ENCODE measurements at places on chromosomes 2 and 18.

DNA sequence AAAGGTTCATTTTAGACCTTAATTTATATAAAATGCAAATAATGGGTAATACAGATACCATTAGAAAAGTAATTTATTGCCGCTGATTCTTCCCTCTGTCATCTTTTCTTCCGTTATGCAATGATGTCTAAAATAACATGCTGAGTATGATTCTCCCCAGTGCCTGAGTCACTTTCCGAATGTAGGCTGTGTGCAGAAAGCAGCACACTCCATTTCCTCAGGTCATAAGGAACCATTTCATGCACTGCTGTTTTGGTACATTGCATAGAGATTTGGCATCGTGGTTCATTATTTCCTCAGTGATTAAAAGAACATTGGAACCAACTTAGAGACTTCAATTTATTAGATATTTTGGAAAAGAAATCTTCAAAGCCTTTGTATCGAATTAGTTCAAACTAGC is 173.5 kb downstream of the CDH2 start:
- no peak for DNase-seq

GRCh38 chr2:189178726-189179569 is 613 bp downstream of the COL5A2 start:
- DNase-seq = peak; percentile 75

- DNase-seq = peak; percentile 73
Measured at GRCh38 chr2:20381457-20381856, 30.8 kb upstream of the PUM2 start.

GRCh38 chr18:8904316-8904715 is 198.2 kb upstream of the NDUFV2 start:
- no peak for DNase-seq

DNA sequence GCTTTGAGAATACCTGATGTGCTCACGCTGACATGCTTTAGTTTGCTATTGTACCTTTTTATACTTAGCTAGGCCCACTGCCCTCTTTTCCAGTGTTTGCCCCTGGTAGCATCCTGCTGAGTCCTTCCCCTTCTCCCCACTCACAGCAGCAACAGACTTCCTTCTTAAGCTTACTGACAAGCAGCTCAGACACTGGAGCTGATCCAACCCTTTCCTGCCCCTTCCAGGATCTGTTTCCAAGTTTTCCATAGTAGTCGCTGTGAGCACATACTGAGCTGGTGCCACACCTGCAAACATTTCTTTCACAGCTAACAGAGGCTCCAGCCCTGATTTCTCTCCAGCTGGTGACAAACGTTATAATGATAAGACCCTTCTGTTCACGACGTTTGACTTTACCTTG is 991.4 kb upstream of the CELF4 start:
- DNase-seq = no peak

DNA sequence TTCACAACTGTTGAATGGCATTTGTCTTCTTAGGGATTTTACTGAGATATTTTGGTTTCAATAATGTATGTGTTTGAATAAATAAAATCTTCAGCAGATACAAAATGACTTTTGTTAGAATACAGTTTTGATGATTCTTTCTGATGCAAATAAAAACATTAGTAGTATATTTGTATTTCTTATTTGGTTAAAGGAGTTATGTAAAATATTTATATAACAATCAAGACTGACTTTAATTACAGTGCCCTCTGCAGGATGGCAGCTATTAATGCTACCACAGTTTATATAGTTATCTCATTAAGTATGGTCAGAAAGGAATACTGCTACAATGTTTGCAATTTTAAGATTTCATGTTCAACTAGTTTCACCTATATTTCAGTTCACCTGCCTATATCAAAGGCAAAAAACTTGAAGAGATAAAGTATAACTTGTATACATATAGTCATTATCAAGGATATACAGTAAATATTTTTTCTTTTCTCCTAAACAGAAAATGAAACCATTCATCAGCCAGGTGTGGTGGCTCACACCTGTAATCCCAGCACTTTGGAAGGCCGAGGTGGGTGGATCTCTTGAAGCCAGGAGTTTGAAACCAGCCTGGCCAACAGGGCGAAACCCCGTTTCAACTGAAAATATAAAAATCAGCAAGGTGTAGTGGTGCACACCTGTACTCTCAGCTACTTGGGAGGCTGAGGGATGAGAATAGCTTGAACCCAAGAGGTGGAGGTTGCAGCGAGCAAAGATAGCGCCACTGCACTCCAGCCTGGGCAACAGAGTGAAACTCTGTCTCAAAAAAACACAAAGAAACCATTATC is 19.8 kb downstream of the ARL5A start:
- DNase-seq = no peak
